ENCODE measurements at places on chromosomes 1 and 21.

GRCh38 chr1:53946252-53947171 is at the start of gene LRRC42:
Gene LRRC42, plus strand, starts transcription at chr1:53946350. Its CDS starts 5,650 bp downstream, at chr1:53952000.
- no peak for DNase-seq

- no peak for DNase-seq
Observed at GRCh38 chr1:73820843-73821242, 377.1 kb downstream of the LRRIQ3 start.

DNA sequence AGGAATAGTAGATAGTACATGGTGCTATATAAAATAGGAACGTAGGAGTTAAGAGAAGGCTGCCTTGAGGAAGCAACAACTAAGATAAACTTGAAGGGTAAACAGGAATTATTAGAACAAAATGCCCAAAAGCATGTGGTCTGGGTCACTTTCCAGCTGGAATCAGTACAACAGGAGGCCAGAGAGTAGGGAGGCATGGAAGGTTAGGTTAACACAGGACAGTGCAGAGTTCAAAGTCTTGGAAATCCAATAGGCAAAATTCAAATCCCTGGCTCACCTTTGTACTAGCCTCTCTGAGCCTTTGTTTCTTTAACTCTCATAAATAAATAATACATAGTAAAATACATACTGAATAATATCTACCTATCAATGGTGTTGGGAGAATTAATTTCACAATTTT is 69.0 kb upstream of the NEK7 start:
- no peak for DNase-seq

- no peak for DNase-seq
Observed at GRCh38 chr1:211735208-211736170, 60.1 kb upstream of the NEK2 start.

GRCh38 chr1:193102662-193103061 is 2.6 kb downstream of the GLRX2 start:
- no peak for DNase-seq

- no peak for DNase-seq
Observed at GRCh38 chr1:1967151-1967550, 36.4 kb downstream of the CFAP74 start.

- no peak for DNase-seq
Observed at GRCh38 chr1:32390904-32391870, 3.1 kb downstream of the BSDC1 start.

DNA sequence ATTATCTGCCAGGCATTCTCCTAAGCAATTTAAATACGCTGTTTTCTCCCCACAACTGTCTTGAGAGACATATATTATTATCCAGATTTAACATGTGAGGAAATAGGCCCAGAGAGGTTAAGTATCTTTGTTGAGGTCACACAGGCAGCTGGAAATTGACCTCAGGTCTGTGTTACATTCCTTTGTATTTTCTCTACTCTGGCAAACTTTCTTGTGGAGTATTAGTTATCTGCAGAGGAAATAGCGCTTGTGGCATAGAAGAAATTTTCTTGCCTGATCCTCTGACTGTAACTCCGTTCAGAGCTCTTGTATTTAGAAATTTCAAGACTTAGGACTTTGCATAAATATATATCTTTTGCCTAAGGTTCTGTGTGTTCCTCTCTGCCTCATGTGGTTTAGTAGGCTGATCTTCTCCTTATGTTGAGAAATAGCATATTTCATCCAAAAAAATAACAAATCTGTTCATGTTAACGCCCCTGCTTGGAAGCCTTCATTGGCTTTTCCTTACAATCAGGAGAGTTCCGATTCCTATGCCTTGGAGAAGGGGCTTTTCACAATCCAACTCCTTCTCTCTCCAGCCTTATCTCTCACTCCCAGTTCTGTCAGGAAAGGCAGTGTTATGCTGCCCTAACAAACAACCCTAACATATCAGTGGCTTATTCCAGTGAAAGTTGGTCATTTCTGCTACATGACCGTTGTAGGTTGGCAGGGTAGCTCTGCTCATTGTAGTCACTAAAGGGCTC is 2.5 kb upstream of the JUN start:
- no peak for DNase-seq

DNA sequence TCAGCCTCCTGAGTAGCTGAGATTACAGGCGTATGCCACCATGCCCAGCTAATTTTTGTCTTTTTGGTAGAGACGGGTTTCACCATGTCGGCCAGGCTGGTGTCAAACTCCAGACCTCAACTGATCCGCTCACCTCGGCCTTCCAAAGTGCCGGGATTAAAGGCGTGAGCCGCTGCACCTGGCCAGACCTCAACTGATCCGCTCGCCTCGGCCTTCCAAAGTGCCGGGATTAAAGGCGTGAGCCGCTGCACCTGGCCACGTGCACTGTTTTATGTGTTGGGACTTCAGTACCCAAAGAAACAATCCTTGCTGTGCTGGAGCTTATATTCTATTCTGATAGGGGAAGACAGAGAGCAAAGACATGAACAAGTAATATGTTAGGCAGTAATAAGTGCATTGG is 10.1 kb downstream of the TRAF5 start:
- no peak for DNase-seq

GRCh38 chr1:182735343-182735742 is 51.0 kb upstream of the RGS8 start:
- no peak for DNase-seq

GRCh38 chr21:36847189-36847588 is 119.3 kb downstream of the HLCS start:
- DNase-seq, result no peak

DNA sequence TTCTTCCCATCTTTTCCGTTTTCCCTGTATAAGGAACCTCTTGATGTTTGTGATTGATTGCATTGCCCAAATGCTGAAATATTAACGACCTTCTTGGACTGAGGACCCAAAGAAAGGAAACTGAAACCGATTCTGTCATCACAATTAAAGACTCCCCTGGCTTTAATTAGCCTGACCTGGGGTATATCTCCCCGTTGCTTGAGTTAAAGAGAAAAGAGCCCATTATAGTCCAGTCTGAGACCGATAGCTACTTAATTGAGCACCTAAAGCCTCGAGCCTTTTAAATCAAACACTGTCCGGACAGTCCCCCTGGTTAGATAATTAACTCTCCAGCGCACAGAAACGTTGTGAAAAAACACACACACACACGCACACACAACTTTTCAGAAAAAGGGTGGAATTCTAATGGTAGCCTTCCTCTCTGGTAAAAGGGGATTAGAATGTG is 8.0 kb downstream of the LMO4 start:
- no peak for DNase-seq

GRCh38 chr1:56453417-56454078 is 125.8 kb downstream of the PLPP3 start:
- DNase-seq, result no peak

DNA sequence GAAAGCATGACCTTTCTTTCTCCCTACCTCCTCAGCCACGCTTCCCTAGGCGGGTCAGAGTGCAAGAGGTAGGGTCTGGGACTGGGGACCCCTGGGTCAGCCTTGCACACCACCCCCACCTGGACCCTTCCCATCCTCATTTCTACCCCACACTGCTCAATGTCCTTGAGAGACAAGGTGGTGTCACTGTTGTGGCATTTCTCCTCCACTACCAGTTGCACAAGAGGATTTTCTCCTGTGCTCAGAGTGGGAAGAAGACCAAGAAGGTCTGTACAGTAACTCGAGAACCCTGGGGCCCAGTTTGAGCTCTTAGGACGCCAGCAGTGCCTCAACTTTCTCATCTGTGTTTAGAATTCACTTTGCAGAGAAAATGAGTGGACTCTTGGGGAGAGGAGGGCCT is 49.4 kb upstream of the CD34 start:
- DNase-seq, result no peak

DNA sequence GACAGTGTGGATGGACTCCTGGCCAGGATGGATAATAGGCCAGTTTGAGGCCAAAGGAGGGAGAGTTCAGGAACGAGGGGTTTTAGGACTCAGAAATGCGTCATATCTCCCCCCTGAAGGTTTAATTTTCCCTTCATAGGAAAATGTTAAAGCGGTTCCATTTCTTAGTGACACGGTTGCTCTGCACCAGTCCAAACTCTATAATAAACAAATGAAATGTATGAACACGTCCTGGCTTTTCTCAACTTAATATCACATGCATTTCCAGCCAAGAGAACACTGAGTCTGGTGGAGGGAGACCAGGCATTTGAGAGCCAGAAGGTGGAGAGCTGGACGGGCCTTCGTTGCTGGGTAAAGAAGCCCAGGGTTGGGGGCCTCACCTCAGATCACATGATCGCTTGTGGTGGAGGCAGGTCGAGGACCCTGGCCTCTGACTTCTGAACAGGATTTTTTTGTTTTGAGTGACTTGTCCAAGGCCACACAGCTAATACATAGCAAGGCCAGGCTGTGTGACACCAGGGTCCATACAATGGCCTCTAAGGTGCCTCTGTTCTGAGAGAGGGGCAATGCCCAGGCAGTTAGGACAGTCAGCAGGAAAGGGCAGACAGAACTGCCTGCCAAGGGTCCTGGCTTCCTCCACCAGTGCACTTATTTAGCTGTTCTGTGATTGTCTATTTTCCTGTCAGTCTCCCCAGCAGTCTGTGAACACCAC is 11.4 kb downstream of the SLC1A7 start:
- DNase-seq, result no peak

DNA sequence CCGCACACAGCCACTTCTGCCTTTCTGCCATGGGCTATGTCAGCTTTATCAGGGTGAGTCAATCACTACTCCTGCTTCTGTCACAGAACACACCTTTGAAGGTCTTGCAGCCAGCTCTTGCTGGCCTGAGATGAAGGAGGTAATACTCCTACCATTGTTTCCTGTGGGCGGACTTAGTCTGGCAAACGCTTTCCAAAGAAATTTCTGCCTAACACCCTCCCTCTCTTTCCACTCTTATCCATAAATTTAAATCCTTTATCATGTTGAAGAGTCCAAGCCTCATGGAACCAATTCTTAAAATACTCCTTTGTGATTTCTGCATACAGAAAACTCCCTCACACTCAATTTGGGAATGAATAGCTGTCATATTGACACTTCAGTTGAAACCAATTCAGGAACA is 633.1 kb upstream of the CHRM3 start:
- no peak for DNase-seq

GRCh38 chr1:44270686-44271628 is 57.7 kb downstream of the DMAP1 start:
- DNase-seq, result no peak

DNA sequence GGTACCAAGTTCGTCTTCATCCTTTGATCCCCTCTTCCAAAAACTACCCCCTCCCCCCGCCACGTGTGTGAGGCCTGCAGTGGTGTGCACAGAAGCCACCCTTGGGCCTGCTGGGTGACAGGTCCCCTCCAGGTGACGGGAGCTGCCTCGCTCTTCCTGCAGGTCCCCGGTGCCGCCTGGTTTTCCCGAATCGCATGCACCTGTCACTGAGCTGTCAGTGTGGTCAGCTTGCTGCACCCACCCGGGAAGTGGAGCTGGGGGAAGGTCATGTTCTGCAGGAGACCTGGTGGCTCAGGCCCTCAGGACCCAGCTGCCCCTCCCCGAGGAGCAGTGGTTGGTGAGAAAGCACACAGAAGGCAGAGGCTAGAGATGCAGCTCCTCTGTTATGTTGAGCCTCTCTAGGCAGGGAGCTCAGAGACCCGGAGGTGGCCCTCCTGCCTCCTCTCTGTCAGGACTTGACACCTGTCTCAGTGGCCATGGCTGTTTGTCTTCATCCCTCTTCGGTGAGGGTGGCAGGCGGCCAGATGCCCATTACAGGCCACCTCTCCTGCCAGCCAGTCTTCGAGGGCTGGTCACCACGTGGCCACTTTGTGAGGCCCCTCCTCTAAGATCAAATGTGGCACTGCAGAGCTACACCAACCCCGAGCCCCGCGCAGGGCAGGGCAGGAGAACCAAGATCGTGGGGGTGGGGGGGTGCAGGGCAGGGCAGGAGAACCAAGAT is 60.9 kb downstream of the SKI start:
- no peak for DNase-seq

- no peak for DNase-seq
Observed at GRCh38 chr1:28582248-28582615, 9.8 kb upstream of the RAB42 start.

DNA sequence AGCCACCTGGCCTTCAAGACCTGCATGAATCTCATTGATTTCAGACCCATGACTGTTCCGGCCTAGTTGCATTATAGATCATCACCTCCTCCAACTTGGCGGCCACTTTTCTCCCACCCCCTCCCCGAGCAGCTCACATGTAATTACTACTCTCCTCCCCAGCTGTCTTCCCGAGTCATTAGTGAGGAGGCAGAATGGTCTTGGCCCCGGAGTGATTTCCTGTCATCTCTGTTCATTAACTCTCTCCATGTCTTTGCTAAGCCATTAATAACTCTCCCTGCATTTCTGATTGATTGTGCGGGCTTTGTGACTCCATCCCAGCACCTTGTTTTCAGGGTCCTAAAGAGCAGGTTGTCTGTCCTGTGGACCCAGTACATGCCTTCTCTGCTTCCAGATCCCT is 75.6 kb upstream of the CNTN2 start:
- DNase-seq, result no peak

- DNase-seq, result peak; percentile 14
Observed at GRCh38 chr1:92882819-92883218, 51.0 kb downstream of the RPL5 start.

GRCh38 chr1:175208773-175209492 is 16.4 kb upstream of the KIAA0040 start:
- no peak for DNase-seq

DNA sequence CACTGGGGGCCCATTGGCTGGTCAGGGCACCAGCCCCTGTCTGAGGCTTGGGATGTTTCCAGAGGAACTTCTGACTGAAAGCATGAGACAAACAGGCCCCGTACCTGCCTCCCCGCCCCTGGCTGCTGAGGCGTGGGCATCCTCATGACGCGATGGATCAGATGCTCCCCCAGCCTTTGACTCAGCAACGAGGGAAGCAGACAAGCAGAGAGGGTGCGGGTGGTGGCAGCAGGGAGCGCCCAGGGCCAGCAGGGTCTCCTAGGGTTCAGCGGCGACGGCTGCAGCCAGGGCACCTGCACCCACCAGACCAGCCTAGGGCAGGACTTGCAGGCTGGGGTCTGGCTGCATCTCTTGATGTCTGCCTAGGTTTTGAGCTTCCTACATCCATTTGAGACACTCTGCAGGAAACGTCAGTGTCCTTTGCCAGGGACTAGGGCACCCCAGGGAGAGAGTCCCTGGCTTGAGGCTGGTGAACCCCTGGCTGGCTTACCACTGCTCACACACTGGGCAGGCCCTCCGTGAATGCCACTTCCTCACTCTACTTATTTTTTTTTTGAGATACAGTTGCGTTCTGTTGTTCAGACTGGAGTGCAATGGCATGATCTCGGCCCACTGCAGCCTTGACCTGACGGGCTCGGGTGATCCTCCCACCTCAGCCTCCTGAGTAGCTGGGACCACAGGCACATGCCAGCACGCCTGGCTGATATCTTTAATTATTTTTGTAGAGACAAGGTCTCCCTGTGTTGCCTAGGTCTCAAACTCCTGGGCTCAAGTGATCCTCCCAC is 63.3 kb downstream of the DHRS3 start:
- DNase-seq, result no peak

GRCh38 chr1:89611721-89612120 is 21.2 kb upstream of the LRRC8C start:
- no peak for DNase-seq

GRCh38 chr1:30677471-30677870 is 45.9 kb downstream of the MATN1 start:
- DNase-seq, result no peak
